CD4-positive, CD25-positive, alpha-beta regulatory T cell (primary cell): ENCODE measurements at places on chromosomes 11 and 22. TPM values are rescaled to one million over a fixed set of nuclear protein-coding genes. Genes with fewer than 3 reads are reported as not detected.

GRCh38 chr22:47543447-47543846 lies 781.0 kb downstream of the TBC1D22A start:
- H3K27ac ChIP-seq, result no peak overlapping the region
- H3K4me1 ChIP-seq, result no peaks in the 10 kb centered on the region
- no peak for DNase-seq
- H3K36me3 ChIP-seq, result no peaks in the 10 kb centered on the region

DNA sequence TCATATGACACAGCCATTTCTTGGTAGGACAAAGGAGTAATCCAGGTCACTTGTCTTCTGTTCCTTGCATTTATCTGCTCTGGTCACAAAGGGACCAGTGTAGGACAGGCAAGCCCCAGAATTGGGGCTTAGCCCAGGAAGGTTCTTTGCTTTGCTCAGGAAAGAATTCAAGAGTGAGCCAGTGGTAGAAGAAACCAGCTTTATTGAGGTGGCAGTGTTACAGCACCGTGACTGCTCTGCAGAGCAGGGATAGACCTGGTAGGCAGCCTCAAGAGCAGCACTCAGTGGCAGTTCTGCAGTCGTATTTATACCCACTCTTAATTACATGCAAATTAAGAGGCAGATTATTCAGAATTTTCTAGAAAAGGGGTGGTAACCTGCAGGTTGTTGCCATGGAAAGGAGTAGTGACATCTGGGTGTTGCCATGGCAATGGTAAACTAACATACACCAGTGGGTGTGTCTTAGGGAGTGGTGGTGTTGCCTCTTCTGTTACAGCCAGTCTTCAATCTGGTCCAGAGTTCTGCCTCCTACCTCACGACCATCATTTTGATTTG lies 84.9 kb upstream of the RAB1B start:
- DNase-seq, result peak; percentile 55
- peaks cover 18% of the 10 kb centered on the region for H3K36me3 ChIP-seq
- H3K4me1 ChIP-seq, result peaks cover 13% of the 10 kb centered on the region
- H3K4me3 ChIP-seq, result no peak overlapping the region

- no peak overlapping the region for H3K4me3 ChIP-seq
- peaks cover 52% of the 10 kb centered on the region for H3K27me3 ChIP-seq
- no peak for DNase-seq
- H3K4me1 ChIP-seq, result no peaks in the 10 kb centered on the region
- no peaks in the 10 kb centered on the region for H3K36me3 ChIP-seq
Measured at GRCh38 chr11:94768602-94769541, 716 bp downstream of the AMOTL1 start.

DNA sequence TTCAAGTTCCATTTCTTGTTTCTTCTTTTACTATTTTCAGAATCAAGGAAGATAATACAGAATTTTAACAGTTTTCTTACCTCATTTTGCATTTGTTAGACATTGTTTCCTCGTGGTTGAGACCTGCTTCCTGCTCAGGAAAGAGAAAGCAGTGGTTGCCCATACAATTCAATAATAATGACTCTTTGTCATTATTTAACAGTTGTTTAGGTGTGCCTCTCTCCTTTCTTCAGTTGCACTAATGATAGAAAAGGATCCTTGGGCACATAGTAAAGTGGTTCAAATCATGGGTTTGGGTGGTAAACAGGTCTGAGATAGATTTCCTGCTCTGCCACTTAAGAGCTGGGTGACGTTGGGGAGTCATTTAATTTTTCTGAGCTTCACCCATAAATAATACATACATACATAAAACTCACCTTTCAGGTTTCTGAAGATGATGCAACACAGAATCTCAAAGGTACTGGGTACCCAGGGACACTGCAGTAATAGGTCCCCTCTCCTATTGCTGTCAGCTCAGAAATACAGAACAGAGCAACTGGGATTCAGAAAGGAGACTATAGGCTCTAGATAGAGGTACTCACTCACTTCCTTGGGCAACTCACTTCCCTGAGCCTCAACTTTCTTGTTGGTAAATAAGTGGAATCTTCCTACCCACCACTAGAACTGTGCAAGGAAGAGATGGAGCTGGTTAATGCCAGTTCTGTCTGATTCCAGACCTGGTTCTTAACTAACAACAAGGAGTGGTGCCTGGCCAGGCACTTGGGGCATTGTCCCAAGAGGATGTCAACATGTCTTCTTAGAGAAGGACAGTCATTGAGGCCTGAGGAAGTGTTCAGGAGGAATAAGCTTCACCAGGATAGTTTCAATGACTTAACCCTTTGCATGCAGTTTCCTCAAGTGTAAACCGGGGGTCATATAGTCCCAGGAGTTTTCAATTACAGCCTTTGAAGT lies 34.9 kb downstream of the CD44 start:
- H3K27ac ChIP-seq, result peak overlapping the region; percentile 99
- H3K4me3 ChIP-seq, result peak overlapping the region; percentile 70
- H3K4me1 ChIP-seq, result peaks cover 97% of the 10 kb centered on the region

DNA sequence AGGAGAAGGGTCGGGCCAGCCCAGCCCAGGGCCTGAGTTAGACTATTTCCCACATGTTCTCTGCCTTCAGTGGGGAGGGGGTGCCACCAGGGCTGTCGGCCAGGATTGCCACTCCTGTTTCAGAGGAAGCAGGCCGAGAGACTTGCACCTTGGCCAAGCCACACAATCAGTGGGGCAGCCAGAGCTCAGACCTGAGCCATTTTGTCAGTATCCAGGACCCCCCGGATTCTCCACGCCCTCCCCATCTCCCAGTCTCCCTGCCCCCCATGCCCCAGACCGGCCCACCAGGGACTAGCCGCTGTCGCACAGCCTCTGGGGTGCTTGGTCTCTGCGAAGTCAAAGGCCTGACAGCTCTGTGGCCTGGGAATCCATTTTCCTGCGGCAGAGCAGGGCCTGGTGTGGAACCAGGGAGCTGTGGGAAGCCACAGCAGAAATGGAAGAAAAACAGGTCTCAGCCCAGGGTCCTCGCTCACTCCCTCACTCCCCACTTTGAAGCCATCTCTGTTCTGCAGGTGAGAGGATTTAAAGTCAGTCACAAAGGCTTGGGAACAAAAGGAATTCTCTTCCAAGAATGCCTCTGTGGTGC lies 25.5 kb upstream of the MGAT3 start:
- no peak overlapping the region for H3K27ac ChIP-seq
- peaks cover 58% of the 10 kb centered on the region for H3K36me3 ChIP-seq
- H3K4me3 ChIP-seq, result no peak overlapping the region
- no peak for DNase-seq
- H3K4me1 ChIP-seq, result no peaks in the 10 kb centered on the region

- no peak overlapping the region for H3K27ac ChIP-seq
- H3K36me3 ChIP-seq, result no peaks in the 10 kb centered on the region
- no peak for DNase-seq
- no peaks in the 10 kb centered on the region for H3K27me3 ChIP-seq
- H3K4me1 ChIP-seq, result no peaks in the 10 kb centered on the region
Measured at GRCh38 chr11:11379661-11380060, 26.6 kb upstream of the CSNK2A3 start.

DNA sequence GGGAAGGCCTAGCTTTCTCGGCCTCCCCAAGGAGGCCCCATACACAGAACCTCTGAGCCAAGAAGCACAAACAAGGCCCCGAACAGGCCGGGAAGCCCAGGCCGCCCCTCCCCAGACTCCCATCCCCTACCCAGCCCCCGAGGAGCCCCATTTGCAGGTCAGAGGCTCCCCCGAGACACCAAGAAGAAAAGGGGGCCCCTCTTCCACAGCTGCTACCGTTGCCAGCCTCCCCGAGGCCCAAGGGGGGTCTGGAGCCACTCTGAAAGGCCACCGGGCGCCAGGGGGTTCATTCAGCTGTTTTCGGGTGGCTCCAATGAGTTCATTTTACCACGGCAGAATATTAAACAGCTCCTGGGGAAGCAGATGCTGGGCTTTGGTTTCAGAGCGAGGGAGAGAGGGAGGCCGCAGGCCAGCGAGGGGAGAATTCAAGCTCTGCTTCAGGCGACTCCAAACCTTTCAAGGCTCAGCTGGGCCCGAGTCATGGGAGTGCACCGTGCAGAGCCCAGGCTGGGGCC lies 28.5 kb downstream of the MN1 start:
- H3K27me3 ChIP-seq, result no peaks in the 10 kb centered on the region
- no peak for DNase-seq
- H3K27ac ChIP-seq, result no peak overlapping the region
- no peaks in the 10 kb centered on the region for H3K4me1 ChIP-seq

DNA sequence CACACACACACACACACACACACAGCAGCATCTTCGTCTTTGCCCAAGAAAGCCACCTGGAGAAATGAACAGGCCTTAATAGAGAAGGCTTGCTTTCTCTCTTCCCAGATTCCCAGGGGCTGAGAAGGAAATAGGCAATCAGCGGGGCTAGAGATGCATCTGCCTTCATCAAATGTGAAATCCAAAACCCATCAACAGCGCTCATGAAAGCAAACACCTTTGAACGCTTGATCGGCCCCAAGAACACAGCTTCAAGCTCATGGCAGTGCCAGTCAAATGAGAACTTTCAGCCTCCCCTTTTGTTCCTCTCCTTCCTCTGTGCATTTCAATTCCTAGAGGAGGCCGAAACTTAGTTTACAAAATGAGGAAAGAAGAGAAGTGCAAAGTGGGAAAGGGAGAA lies 122.7 kb downstream of the EFCAB6 start:
- no peak overlapping the region for H3K4me3 ChIP-seq
- no peaks in the 10 kb centered on the region for H3K27me3 ChIP-seq
- H3K27ac ChIP-seq, result no peak overlapping the region
- no peaks in the 10 kb centered on the region for H3K4me1 ChIP-seq

GRCh38 chr11:57544566-57544965 lies 7.2 kb downstream of the SMTNL1 start:
- DNase-seq, result no peak
- no peaks in the 10 kb centered on the region for H3K27me3 ChIP-seq
- no peak overlapping the region for H3K4me3 ChIP-seq
- no peak overlapping the region for H3K27ac ChIP-seq
- no peaks in the 10 kb centered on the region for H3K4me1 ChIP-seq

- H3K27me3 ChIP-seq, result no peaks in the 10 kb centered on the region
- H3K36me3 ChIP-seq, result peaks cover 41% of the 10 kb centered on the region
- no peak overlapping the region for H3K4me3 ChIP-seq
- H3K27ac ChIP-seq, result no peak overlapping the region
Measured at GRCh38 chr11:126312961-126313360, 9.1 kb downstream of the DCPS start.

- no peak overlapping the region for H3K4me3 ChIP-seq
- no peaks in the 10 kb centered on the region for H3K36me3 ChIP-seq
- peak; percentile 7 for DNase-seq
- peaks cover 39% of the 10 kb centered on the region for H3K4me1 ChIP-seq
- H3K27ac ChIP-seq, result peak overlapping the region; percentile 83
- no peaks in the 10 kb centered on the region for H3K27me3 ChIP-seq
Measured at GRCh38 chr22:23145878-23146470, 697 bp downstream of the RAB36 start.

DNA sequence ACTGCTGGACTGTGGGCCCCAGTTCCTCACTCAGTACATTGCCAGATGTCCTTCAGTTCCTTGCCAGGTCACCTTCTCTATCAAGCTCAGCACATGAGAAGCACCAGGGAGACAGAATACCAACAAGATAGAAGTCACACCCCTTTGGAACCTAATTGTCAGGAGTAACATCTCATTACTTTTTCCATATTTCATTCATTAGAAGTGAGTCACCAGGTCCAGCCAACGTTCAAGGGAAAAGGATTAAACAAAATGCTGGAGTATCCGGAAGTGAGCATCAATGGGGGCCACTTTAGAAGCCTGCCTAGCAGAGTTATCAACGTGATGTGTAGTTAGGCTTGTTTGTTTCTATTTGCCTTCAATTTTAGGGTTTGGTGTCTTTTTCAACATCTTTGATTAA lies 569.3 kb downstream of the MIAT start:
- H3K36me3 ChIP-seq, result no peaks in the 10 kb centered on the region
- H3K4me3 ChIP-seq, result no peak overlapping the region
- no peaks in the 10 kb centered on the region for H3K4me1 ChIP-seq
- no peak for DNase-seq
- peaks cover 3% of the 10 kb centered on the region for H3K27me3 ChIP-seq

DNA sequence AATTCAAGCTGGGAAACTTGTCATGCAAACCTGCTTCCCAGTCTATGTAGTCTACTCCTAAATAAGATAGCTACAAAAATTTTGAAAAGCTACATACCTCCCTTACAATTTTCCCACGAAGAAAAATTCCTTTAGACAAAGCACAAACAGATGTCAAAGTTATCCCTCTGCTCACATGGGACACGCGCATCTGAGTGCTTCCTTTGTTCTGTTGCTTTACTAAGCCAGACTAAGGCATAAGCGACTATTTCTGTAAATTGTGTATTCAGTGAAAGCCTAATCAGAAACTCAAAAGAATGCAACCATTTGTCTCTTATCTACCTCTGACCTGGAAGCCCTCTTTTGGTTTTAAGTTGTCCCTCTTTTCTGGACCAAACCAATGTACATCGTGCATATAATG lies 583.7 kb upstream of the B3GAT1 start:
- no peaks in the 10 kb centered on the region for H3K4me1 ChIP-seq
- no peaks in the 10 kb centered on the region for H3K36me3 ChIP-seq
- no peak overlapping the region for H3K27ac ChIP-seq
- H3K27me3 ChIP-seq, result peaks cover 3% of the 10 kb centered on the region
- DNase-seq, result no peak

- H3K36me3 ChIP-seq, result peaks cover 4% of the 10 kb centered on the region
- DNase-seq, result no peak
- H3K27me3 ChIP-seq, result no peaks in the 10 kb centered on the region
- H3K27ac ChIP-seq, result no peak overlapping the region
- no peaks in the 10 kb centered on the region for H3K4me1 ChIP-seq
- H3K4me3 ChIP-seq, result no peak overlapping the region
Measured at GRCh38 chr22:45127866-45128265, 35.9 kb upstream of the NUP50 start.

- no peak overlapping the region for H3K4me3 ChIP-seq
- no peak overlapping the region for H3K27ac ChIP-seq
- no peaks in the 10 kb centered on the region for H3K27me3 ChIP-seq
- H3K4me1 ChIP-seq, result peaks cover 5% of the 10 kb centered on the region
- no peak for DNase-seq
Measured at GRCh38 chr22:29150701-29151100, 55.0 kb upstream of the EMID1 start.

DNA sequence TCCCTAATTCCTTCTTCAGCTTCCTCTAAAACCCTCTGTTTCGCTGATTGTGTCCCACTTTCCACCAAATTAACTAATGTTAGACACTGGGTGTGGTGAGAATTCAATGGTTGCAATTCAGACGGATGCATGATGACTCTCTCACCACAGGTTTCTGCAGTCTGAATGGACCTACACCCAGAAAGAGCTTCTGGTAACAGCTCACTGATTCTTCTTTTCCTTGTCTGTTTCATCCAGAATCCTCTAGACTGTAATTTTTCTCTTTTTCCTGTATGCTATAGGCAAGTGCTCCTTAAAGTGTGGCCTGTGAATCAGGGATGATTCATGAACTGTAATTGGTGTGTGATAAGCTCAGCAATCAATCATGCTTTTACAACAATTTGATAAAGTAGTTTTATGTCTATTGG lies 18.1 kb downstream of the MMP10 start:
- DNase-seq, result no peak
- H3K4me1 ChIP-seq, result no peaks in the 10 kb centered on the region
- peaks cover 3% of the 10 kb centered on the region for H3K27me3 ChIP-seq
- no peak overlapping the region for H3K4me3 ChIP-seq

Gene TBX10
- not detected for total RNA-seq

Gene COMMD9
- total RNA-seq, result 40.2 TPM

Gene SCGB1D2
- not detected for total RNA-seq

Gene RGL4
- total RNA-seq, result 22.1 TPM

Gene HEPHL1
- total RNA-seq, result not detected

Gene CDC42BPG
- 11.6 TPM for total RNA-seq

Gene TH
- total RNA-seq, result not detected

Gene FXYD2
- total RNA-seq, result 4.0 TPM

Gene ISX
- not detected for total RNA-seq

Gene SCN3B
- not detected for total RNA-seq

Gene MPPED2
- total RNA-seq, result 0.96 TPM

Gene SLC22A6
- not detected for total RNA-seq
